ENCODE measurements at places on chromosomes 4 and X. TPM values are rescaled to one million over a fixed set of nuclear protein-coding genes. Genes with fewer than 3 reads are reported as not detected.

The POF1B gene
- not detected for total RNA-seq

DNA sequence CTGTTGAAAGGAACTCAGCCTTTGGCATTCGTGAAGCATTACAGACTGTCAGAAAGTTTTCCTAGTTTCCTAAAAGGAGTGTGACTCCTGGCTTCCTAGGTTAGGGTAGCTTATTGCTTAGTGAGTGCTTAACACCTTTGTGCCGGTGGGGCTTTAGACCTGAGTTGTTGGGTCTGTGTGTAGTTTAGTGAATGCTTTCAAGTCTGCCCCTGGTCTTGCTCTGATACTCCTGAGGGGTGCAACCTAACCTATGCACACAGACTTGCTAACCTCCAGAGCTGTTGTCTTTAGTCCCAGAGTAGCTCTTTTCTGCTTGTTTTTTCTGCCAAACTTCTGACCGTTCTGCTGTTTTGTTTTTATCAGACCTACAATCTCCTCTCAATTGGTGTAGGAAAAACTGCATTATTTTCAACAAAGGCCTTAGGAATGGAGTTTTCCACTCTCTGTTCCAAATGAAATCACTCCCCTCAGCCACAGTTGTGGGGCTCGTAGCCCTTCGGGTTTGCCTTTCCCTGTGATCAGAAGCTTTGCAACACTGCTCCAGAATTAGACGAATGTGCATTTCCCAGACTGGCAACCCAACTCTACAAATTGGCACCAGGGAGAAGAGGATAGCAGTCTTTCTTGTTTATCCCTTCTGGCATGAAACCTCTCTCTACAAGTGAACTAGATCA lies 1399.1 kb upstream of the PCDH7 start:
- DNase-seq, result no peak

GRCh38 chr4:123503698-123504363 lies 107.2 kb downstream of the SPRY1 start:
- no peak for DNase-seq

GRCh38 chr4:26257850-26258249 lies 63.0 kb upstream of the RBPJ start:
- no peak for DNase-seq

GRCh38 chrX:70096052-70096451 lies 33.8 kb downstream of the OTUD6A start:
- DNase-seq, result peak; percentile 8

DNA sequence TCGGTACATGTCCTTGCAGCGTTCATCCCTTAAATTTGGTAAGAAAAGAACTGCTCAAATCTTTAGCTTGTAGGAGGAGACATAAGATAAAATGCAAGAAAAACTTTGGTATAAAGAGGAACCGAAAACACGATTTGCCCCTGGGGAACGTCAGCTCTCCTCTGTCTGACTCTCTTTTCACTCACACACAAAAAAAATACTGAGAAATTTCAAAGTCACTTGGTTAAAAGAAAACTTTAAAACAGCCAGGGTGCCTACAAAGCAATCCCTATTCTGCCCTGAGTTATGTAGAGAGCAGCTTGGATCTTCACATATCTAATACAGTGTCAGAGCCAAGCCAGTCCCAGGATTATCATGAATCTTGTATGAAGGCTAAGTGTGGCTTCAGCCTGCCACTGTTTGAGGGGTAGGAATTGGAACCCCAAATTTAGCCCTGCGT lies 248.5 kb upstream of the CXXC4 start:
- DNase-seq, result no peak

GRCh38 chrX:76428243-76429130 lies 977 bp downstream of the MAGEE1 start:
- no peak for DNase-seq

The GIMD1 gene
- not detected for total RNA-seq

DNA sequence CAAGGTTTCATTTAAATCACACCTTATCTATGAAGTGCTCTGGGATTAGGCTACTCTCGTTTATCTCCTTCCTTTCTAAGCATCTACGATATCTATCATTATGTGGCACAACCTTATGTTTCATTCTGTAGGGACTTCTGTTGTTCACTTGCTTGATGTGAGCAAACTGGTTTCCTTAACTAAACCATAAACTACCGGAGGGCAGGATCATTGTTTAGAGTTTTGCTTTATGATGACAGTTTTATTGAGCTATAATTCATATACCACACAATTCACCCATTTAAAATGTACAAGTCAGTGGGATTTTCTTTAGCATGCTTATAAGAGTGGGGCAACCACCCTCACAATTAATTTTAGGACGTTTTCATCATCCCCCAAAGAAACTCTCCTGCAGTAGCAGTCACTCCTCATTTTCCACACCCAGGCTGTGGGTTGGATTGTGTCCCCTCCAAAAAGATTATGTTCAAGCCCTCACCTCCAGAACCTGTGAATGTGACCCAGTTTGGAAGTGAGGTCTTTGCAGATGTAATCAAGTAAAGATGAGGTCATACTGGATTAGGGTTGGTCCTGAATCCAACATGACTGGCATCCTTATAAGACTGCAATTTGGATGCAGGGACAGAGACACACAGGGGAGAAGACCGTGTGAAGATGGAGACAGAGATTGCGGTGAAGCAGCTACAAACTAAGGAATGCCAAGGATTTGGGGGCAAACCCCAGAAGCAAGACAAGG lies 42.1 kb upstream of the SH3RF1 start:
- DNase-seq, result peak; percentile 35

GRCh38 chrX:12965131-12965940 lies 9.6 kb upstream of the TMSB4X start:
- no peak for DNase-seq

- peak; percentile 54 for DNase-seq
These were observed 3.4 kb downstream of the RHOH start for GRCh38 chr4:40199999-40200874.

The SLC4A4 gene
- total RNA-seq, result 2.8 TPM

DNA sequence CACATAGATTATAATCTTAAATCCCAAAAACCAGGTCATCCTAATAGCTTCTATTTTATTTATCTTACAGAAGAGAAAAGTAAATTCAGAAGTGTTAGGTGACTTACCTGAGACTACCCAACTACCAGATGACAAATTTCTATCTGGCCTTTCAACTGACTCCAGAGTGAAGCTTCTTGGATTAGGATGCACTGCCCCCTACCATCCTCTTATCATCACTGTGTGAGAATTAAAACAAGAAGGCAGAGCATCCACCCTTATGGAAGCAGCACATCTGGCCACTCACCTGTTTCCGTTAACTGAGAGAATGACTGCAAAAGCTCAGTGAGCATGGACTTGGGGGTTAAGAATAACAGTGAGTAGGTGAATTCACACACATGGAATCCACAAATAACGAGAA lies 502.6 kb upstream of the TECRL start:
- DNase-seq, result no peak

The ANK2 gene
- total RNA-seq, result 0.27 TPM

The DUSP21 gene
- not detected for total RNA-seq

The MAGED4B gene
- 51.7 TPM for total RNA-seq

DNA sequence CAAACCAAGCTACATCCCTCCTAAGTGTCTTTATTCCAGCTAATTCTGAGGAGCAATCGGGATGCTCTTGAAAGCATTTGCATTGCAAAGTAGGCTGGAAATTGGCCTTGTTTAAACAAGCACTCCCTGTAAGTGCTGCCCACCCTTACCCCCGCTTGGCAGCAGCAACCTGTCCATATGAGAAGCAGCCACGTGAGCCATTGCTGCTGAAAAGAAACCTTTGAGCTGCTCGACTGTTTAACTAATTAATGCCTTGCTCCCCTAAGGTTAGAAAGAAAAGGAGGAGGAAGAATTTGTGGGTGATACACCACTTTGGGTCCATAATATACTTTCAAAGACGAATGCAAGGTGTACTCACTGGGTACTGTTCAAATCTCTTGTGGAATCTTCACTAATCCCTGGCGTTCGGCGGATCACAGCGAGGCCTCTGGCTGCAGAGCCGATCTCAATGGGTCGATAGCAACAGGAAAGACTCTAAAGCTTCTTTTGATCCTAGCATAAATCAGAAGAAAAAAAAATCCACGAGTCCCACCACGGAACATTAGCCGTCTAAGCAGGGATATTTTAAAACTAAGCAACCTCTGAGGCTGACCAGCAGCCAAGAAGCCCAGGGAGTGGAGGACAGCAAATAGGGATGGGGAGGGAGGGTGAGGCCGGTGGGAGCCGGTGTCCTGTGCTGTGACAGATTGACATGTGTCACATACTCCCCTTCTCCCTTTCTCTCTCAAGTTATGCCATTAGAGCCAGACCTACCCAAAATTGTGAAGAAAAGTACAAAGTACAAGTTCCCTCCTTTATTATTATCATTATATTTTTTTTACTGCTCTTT lies 37.2 kb upstream of the MGST2 start:
- no peak for DNase-seq

DNA sequence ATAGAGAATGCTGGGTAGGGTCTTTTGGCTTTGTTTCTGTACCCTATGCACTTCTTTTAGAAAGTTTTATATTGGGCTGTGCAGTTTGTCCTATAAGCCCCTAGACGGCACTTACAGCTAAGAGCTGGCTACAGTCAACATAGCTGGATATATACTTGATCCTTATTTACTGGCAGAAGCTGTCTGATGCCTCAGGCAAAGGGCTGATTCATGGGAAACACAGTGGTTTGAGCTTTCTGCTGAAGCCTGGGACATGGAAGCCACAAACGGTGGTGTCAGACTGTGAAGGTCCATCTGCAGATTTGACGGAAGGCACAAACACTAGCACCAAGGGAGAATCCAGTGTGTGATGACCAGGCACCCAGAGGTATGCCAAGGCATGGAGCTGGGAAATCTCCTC lies 608.4 kb downstream of the ANKRD50 start:
- peak; percentile 83 for DNase-seq

GRCh38 chr4:110196206-110196870 lies 2.1 kb downstream of the ELOVL6 start:
- peak; percentile 32 for DNase-seq

GRCh38 chr4:84673475-84674240 lies 90.7 kb downstream of the CDS1 start:
- DNase-seq, result peak; percentile 90

DNA sequence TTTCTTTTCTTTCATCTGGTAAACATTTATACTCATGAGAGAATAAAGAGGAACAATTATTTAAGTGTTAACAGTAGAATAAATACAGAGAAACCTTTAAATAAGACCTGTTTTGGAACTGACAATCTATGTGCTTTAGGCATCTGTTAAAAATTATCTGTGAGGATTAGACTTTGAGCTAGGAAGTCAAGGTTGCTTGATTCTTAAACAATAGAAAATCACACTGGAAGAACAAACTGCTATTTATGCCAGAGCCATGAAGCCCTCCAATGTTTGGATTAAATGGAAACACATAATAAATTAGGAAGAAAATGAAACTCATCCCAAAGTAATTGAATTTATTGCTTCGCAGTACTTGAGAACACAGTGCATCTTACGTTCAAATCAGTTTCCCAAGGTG lies 207.2 kb upstream of the NPY2R start:
- no peak for DNase-seq

The HTN1 gene
- not detected for total RNA-seq

Data from M059J (cell line).